ENCODE measurements at places on chromosomes 1 and 21.

GRCh38 chr1:7856345-7856744 is 3.5 kb upstream of the UTS2 start:
- DNase-seq: no peak

DNA sequence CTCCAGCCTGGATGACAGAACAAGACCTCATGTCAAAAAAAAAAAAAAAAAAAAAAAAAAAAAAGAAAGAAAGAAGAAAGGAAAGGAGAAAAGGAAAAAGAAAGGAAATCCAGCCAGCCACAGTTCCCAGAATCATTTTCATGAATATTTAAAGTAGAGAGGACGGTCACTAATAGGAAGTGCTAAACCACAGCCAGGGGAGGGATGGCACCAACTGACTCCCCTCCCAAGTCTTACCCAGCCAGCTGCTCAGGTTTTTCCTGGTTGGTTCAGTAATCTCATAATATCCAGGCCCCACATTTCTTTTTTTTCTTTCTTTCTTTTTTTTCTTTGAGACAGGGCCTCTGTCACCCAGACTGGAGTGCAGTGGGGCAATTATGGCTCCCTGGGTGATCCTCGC is 63.9 kb upstream of the AK4 start:
- DNase-seq: no peak

DNA sequence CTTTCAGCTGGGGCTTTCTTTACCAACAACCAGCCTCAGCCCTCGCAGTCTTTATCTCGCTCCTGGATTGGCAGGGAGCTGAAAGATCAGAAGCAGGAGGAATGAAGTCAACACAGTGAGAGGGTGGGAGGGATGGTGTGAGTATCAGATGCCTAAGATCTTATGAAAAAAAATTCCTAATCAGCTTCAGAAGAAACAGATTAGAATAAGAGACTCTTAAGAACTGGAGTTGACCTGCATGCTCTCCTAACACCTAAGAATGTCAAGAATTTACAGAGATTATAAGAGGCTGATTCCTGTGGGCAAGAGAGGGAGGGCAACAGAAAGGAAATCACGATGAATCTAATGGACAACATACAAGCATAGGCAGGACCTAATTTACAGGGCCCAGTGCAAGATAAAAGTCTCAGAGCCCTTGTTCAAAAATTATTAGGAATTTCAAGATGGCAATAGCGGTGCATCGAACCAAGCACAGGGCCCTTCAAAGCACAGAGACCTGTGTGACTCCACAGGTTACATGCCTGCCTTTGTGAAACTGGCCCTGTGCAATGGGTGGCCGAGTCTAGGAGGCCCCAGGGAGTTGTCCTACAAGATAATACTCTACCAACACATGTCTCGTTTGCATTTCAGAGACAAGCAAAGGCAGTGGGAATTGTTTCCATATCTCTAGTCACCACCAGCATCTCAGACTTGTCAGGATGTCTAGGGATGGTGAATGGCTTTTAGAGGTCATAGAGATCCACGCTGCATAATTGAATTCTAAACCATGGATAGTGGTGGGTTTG is 65.3 kb upstream of the PPP2R5A start:
- no peak for DNase-seq

- DNase-seq: no peak
These were observed 486 bp downstream of the NIPAL3 start for GRCh38 chr1:24415910-24416665.

GRCh38 chr1:233217832-233218231 is 77.7 kb downstream of the PCNX2 start:
- DNase-seq: no peak

DNA sequence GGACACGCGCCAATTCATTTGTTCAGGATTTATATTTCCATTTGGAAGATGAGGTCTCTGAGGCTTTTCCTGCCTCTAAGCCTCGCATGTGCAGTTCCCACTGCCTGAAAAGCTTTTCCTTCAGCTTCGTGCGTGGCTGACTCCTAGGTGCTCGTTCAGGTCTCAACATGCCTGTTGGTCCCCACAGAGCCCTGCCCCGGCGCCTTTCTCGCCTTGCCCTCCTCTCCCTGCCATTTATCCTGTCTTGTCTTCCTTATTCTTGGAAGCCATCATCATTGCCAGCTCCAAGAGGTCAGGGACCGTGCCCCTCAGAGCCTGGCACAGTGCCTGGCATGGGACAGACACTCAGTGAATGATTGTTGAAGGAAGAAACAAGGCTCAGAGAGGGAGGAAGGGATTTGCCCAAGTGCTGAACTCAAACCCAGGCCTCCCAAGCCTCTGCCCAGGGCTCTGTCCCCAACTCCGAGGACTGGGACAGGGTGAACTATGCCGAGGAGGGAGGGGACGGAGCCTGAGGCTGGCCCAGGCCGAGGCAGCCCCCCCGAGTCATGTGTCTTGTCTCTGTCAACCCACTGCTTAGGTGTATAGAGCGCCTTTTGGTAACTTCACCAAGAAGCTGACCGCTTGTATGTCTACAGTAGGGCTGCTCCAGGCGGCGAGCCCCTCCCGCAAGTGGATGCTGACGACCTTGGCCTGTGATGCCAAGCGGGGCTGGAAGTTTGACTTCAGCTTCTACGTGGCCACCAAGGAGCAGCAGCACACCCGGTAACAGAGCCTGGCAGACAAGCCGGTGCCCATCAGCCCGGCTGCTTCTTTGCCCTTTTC is 47.3 kb downstream of the DISP3 start:
- DNase-seq: peak; percentile 36

- DNase-seq: no peak
These were observed 41.1 kb downstream of the INPP5B start for GRCh38 chr1:37905727-37906126.

DNA sequence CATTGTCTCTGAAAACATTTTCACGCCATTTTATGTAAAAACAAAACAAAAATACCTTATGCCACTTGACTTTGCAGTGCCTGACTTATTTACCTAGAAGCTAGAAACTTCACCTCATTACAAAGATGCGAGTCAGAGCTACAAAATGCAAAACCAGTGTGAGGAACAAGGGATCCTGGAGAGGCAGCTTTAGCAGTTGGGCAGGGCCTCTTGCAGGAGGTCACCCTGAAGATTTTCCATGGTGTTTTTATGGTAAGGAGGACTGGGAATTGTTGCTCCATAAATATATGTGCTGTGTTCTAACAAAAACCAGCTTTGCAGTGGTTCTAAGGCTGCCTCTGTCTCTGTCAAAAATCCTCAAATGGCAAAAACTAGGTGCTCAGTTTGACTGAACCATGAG is 36.4 kb upstream of the TARBP1 start:
- DNase-seq: no peak

DNA sequence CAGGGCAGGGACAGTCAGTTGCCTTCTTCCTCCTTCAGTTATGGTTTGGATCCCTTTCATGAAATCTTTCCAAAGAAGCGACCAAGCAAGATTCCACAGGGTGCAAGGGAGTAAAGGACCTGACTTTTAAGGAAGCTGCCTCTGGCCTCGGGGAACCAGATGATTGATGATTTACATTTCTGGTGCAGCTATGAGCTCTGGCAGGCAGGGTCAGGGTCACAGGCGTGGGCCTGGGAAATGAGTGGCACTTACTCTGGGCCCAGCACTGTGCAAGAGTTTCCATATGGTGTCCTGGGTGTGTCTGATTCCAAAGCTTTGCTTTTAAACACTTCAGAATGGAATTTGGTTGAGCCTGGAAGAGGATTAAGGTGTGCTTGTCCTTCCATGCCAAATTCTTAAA is 7.2 kb upstream of the CRABP2 start:
- DNase-seq: no peak

DNA sequence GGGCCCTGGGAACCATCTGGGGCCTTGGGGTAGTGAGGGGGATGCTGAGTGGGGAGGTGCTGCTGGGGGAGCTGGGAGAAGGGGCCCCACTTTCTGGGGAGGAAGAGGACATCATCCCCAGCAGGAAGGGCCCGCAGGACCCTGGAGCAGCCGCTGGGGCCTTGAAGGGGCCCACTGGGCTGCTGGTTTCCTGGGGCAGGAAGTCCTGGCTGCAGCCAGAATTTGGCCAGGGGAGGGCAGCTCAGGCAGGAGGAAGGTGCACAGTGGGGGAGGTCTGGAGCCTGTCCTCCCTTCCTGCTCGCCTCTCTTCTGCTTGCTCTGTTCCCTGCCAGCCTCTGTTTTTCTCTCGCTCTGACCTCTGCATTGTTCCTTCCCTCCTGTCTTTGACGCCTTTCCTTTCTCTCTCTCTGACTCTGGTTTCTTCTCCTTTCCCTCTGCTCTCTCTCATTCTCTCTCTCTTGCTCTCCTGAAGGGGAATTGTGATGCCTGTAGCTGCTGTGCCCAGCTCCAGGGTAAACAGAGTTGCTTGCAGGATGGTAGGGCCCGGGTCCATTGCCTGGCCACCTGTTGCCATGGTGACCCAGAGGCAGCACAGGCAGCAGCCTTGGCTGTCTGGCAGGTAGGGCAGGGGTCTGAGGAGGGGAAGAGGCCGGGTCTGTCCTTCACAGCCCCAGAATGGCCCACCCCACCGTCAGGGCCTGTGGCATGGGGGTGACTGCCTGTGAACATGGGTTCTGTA is 23.9 kb downstream of the ACOT11 start:
- DNase-seq: peak; percentile 77

GRCh38 chr1:69502991-69503390 is 64.7 kb upstream of the LRRC7 start:
- DNase-seq: no peak

DNA sequence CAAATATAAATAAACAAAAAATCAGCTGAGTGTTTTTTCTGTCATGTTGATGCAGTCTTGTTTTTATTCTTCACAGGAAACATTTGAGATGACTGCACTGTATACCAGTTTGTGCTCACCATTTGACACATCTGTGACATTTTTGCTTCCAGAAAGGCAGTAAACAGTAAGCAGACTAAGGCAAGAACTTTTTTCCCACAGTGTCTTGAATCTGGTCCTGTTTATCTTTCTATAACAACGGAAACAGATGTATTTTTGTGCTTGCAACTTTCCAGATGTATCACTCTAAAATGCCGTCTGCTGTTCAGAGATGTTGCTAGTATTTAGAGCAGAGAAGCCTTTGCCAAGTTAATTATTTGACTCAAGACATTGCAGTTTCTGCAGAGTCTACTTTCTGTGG is 105.5 kb downstream of the ZC3H11B start:
- DNase-seq: no peak

DNA sequence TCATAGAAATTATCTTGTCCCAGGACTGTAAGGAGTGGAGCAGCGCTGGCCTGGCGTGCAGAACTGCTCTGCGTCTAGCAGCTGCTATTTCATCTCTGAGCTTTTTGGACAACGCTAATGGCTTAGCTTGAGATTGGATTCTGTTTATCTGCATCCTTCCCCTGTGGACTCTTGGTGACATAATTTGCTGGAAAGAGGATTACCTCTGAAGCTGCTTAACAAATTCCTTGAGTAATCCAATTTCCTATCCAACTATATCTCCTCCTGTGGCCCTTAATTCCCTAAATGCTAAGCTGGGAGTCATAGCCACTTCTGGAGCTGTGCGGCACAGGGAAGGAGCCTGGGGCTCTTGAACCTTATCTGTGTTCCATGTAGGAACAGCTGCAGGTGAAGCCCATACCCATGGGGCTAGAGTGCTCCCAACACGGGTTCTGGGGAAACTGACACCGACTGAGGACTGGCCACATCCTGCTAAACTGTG is 43.2 kb downstream of the IL6R start:
- no peak for DNase-seq

DNA sequence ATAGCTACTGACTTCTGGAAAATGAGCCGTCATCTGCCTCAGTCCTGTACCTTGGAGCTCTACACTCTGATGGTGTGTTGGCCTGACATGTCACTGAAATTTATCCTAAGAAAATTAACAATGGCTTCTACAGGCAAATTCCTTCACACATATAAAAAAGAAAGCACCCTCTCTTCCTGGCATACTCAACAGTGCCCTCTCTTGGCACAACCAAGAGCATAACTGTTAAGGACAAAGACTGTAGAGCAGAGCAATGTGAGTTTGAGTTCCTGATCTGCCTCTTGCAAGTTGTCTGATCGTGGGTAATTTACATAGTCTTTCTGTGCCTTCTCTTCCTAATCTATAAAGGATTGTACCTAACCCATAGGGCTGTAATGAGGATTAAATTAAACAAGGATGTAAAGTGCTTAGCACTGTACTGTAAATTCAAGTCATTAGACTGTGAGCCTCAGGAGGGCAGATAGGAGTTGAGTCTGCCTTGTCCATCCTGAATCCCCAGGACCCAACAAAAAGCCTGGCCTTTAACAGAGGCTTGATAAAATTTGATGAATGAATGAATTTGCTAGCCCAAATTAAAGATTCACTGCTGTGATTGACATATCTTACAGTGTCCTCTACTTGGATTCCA is 83.5 kb downstream of the SYF2 start:
- no peak for DNase-seq

- no peak for DNase-seq
These were observed 17.8 kb upstream of the MRPS6 start for GRCh38 chr21:34055615-34056014.

DNA sequence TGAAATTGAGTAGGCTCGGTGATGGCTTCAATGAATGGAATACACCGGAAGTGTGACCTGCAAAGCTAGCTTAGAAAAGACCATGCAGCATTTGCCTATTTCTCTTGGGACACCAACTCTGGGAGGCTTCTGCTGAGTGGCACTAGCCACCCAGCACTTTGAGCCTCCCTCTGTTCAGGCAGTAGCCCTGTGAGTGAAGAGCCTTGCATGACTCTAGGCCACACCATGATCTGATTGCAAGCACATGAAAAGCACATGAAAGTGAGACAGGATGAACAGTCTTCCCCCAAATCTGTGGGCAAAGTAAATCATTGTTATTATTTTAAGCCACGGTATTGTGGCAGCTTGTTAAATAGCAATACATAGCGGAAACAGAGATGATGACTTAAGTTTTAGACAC is 2.8 kb downstream of the CD48 start:
- no peak for DNase-seq

GRCh38 chr1:114090738-114091505 is 62.7 kb downstream of the SYT6 start:
- no peak for DNase-seq

DNA sequence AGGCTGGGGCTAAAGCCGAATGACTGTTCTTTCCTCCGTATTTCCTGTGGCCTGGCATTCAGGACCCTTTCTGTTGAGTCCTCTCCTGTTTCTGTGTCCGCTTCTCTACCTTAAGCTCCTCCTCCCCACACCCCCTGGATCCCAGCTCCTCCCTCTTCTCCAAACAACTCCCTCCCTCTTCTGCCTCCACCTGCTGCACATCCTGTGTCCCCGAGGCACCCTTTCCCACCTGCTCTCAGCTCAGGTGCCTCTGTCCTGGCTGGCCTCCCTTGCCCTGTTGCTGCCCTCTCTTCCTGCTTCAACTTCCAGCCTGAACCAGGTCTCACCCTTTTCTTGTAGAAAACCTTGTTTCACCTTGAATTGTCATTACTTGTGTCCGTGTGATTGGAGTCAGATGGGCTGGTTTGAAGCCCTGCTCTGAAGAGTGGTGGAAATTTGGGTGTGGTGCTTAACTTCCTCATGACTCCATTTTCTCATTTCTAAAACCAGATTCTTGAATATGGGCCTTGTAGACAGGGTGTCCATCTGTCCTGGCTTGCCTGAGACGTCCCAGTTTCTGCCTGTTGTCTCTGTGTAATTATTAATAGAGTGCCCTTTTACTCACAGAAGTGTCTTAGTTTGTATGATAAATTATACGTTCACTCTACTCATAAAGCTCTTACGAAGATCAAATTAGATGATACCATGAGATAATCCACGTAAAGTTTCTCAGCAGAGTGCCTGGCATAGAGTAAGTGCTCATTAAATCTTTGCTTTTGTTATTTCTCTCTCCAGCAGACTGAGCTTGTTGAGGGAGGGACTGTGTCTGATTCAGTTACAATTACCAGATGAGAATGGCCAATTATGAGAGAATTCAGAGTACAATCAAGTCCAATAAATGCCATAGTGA is 58.9 kb upstream of the TRABD2B start:
- DNase-seq: no peak

- DNase-seq: peak; percentile 83
These were observed 644 bp downstream of the UBE4B start for GRCh38 chr1:10033359-10033845.

- DNase-seq: no peak
These were observed 328.6 kb downstream of the RRAGC start for GRCh38 chr1:38530957-38531356.
